ENCODE measurements at places on chromosomes 7 and 10.

DNA sequence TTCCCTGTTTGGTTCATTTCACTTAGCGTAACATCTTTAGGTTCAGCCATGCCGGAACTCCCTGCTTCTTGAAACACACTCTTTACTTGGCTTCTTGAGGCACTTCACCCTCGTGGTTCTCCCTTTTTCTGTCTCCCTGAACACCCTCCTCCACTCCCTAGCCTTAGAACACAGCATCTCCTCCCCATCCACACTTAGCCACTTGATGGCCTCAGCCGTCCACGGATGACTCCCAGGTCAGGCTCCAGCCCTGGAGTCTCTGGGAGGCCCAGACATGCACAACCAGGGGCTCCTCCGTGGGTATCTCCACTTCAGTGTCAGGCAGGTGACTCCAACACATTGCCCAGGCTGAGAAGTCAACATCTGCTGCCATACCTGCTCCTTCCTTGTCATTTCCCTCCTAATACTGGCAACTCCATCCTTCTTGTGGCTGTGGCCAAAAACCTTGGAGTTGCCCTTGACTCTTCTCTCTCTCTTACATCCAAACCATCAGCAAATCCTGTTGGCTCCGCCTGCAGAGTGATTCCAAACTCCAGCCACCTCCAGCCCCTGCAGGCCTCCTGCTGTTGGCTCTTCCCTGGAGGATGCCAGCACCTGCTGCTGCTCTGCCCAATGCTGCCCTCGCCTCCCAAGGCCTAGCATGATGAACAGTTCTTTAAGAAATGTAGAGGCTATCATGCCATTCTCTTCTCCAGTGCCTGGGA, 8.4 kb upstream of the INMT start:
- no peak for DNase-seq

DNA sequence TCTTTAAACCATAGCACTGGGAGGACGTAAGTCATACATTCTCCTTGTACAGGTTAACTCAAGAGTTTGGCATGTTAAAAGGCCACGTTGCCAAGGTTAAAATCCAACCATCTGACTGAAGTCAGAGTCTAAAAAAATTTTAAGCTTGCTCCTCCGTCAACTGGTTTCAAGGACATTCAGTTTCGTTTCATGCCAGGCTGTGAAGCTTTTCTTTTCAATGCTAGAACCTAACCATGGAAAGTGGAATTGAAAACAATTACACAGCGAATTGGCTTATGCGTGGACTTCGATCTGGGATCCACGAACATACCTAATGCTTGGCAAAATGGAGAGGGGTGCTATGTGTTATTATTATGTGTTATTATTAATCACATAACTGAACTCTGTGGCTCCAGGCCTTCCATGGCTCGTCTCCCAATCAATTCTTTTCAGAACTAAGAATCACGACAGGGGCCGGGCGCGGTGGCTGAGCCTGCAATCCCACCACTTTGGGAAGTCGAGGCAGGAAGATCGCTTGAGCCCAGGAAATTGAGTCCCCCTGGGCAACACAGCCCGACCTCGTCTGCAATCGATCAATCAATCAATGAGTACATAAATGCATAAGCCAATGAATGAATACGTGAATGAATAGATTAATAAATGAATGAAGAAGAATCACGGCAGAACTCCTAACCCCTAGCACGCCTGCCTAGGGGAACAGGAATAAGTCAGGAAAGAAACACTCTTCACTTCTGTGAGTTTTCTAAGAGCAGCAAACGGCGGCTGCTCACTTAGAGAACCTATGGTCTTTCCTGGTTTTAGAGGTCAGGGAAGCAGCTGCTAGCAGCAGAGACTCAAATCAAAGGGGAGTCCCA, 733 bp upstream of the ARL5B start:
- DNase-seq, result no peak

DNA sequence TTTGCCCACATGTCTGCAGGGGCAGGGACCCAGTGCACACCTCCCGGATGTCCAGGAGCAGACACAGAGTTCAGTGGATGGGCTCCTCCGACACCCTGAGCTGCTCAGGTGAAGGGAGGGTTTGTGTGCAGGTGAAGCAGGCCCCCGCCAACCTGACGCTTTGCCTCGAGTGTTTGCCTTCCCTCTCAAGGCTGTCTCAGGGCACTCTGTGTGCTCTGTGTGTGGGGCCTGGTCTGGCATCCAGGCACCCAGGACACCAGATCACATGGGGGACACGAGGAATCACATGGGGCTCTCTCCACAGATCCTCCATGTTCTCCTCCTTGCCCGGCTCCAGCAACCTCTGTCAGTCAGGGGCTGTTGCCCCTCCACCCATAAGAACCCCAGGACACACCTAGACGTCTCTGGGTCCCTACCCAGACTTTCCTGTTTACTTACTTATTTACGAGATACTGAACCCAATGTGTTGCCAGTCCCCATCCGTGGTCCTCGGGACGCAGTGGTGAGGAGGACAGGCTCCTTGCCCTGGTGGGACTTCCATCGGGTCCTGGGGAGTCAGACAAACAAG, 99.5 kb downstream of the HTR5A start:
- DNase-seq, result no peak

DNA sequence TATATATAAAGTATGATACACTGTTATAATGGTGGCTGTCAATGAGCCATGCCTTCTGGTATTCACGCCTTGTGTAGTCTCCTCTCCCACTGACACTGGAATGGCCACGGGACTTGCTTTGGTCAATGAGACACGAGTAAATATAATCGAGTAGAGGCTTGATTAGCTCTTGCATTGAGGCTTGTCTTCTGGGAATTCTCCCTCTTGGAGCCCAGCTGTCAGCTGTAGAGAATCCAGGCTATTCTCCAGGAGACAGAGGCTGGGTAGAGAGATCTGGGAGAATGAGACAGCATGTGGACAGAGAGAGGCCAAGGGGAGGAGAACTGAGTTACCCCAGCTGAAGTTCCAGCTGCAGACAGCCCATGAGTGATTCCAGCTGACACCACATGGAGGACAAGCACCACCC, 25.2 kb upstream of the PLCE1 start:
- DNase-seq, result no peak

DNA sequence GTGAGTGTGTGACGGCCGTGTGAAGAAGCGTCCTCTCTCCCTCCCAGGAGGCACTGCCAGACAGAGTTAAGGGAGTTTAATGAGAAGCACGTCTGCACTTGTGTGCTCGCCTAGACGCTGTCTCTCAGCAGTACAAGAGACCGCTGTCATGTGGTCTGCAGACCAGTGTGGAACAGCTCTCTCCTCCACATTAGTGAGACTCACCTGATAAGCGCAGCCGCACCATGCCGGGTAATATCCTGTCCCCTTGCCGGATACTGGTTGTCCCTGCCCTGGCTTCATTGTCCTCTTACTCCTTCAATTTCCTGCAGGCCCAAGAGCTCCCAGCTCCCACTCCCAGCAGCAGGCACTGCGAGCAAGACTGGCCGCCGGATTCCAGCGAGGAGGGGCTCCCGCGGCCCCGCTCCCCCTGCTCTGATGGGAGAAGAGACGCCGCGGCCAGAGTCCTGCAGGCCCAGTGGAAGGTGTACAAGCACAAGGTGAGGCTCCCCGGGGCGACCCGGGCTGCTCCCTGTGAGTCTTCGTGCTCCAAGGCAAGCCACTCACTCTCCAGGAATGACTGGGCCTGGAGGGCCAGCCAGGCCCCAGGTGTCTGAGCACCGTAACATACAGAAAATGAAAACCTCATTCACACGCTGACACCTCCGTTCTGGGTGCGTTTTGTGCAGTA, 33.5 kb upstream of the TTYH3 start:
- no peak for DNase-seq

GRCh38 chr10:132572545-132572937, 35.0 kb downstream of the INPP5A start:
- no peak for DNase-seq

- no peak for DNase-seq
Observed at GRCh38 chr7:74424291-74424880, 29.3 kb upstream of the GTF2IRD1 start.

GRCh38 chr10:130140425-130140824, 4.2 kb downstream of the GLRX3 start:
- no peak for DNase-seq

- no peak for DNase-seq
Observed at GRCh38 chr10:131242007-131242406, 69.5 kb downstream of the TCERG1L start.

GRCh38 chr7:1055956-1056784, 11.8 kb downstream of the GPR146 start:
- no peak for DNase-seq

- DNase-seq, result no peak
Observed at GRCh38 chr7:13257661-13258060, 570.2 kb downstream of the ARL4A start.

- peak; percentile 47 for DNase-seq
Observed at GRCh38 chr7:44064791-44065430, 456 bp downstream of the PGAM2 start.

DNA sequence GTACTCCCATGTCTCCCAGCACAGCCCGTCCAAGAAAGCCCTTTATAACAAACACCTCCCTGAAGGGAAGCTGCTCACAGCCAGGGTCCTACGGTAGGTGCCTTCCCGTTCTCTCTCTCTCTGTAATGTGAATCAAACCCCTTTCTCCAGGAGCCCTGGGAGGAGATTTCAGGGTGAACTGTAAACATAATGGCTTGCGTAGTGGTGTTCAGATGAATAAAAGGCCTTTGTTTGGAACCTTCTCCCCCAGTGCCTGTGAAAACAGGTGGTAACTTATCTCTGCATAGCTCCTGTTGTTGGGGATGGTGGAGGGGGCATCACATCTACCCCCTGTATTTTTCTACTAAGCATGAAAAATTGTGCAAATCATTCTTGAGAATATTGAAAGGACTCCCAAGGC, 12.4 kb downstream of the CALHM2 start:
- no peak for DNase-seq

- peak; percentile 36 for DNase-seq
Observed at GRCh38 chr7:111138193-111138569, 47.3 kb downstream of the LRRN3 start.

DNA sequence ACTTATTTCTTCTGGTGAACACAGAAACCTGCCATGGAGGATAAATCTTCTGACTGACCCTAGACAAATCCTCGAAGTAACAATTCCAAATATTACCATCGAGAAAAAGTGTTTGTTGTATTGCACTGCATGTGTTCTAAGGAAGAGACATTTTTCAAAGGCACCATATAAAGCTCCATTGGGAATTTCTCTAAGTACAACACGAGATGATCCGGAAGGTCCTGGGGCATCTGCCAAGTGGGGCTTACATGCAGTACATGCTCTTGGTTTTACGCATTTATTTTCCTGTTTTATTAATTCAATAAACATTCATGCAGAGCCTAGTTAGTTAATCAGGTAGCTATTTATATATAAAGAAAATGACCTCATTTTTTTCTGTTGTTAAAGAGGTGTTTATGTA, 692.0 kb upstream of the IGFBP3 start:
- no peak for DNase-seq

DNA sequence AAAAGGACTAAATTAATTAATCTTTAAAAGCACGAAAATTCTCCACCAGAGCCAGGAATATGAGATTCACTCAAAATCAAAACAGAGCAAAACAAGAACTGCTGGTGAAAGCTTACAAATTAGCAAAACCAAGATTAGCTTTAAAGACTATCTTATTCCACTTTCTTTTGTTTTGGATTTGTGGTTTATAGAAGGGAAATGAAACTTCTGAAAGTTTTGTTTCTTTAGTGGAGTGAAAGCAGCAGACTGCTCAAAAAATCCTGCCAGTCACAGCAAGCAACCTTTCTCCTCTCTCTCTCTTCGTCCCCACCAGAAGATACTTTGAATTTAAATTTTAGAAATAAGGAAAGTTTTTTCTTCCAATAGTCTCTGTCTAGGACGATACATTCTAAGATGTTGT, 7.8 kb downstream of the ACTA2 start:
- DNase-seq, result no peak
